Aorta (tissue), 5 donors: ENCODE measurements at places on chromosomes 3 and 15. TPM values are rescaled to one million over a fixed set of nuclear protein-coding genes. Genes with fewer than 3 reads are reported as not detected.

DNA sequence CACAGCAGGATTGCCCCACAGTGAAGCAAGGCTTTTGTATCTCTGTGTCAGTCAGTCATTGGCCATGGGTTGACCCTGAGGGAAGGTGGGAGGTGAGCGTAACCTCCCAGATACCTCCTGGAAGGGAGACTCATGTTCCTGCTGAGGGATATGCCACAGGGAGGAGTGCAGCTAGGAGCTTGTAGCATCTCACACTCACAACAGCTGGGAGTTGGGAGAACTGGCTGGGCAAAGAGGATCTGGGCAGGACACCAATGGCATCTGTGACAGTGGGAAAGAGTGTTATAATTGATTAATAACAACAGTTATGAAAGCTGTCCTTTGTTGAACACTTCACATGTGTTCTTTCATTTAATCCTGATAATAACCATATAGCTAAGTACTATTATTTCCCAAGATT is 171.0 kb downstream of the TLE3 start:
- no peak for DNase-seq
- no peak overlapping the region for H3K4me3 ChIP-seq
- no peak overlapping the region for H3K27ac ChIP-seq
- no peaks in the 10 kb centered on the region for H3K36me3 ChIP-seq
- H3K4me1 ChIP-seq: no peaks in the 10 kb centered on the region

DNA sequence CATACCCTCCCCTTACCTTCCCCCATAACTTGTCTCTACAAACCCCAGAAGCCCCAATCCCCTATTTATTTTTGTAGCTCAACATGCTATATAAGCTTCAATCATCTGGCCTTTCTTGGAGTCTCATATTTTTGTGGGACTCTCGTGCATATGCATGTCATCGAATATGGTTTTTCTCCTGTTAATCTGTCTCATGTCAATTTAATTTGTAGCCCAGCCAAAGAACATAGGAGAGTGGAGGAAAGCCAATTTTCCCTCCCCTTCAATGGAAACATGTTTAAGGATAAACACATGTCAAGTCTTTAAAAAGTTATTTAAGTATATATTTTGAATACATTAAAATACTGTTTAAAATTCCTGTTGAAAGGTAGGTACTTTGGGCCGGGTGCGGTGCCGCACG is 172.2 kb downstream of the GMNC start:
- H3K27ac ChIP-seq: no peak overlapping the region
- H3K4me3 ChIP-seq: no peak overlapping the region
- H3K36me3 ChIP-seq: no peaks in the 10 kb centered on the region
- H3K27me3 ChIP-seq: no peaks in the 10 kb centered on the region
- no peaks in the 10 kb centered on the region for H3K4me1 ChIP-seq

DNA sequence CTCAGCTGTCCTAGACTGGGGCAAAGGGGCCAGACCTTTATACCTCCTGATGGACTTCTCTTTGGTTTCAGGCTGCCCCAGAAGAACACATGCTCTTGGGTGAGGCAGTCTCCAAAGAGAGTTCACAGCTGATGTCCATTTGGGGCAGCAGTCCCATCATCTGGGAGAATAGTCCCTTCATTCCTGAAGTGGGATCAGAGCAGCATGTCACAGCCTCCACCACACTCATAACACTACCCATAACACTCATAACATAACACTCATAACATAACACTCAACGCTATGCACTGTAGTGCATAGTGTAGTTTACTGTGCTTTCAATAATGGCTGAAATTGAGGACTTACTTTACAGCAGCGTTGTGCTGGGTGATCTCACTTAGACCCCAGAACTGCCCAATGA is 36.7 kb upstream of the PLCL2 start:
- H3K27me3 ChIP-seq: no peaks in the 10 kb centered on the region
- no peak overlapping the region for H3K27ac ChIP-seq
- H3K4me3 ChIP-seq: no peak overlapping the region
- no peak for DNase-seq

GRCh38 chr3:62379321-62379798 is 6.0 kb upstream of the FEZF2 start:
- no peak overlapping the region for H3K4me3 ChIP-seq
- DNase-seq: no peak
- no peak overlapping the region for H3K27ac ChIP-seq
- H3K4me1 ChIP-seq: no peaks in the 10 kb centered on the region
- no peaks in the 10 kb centered on the region for H3K27me3 ChIP-seq

DNA sequence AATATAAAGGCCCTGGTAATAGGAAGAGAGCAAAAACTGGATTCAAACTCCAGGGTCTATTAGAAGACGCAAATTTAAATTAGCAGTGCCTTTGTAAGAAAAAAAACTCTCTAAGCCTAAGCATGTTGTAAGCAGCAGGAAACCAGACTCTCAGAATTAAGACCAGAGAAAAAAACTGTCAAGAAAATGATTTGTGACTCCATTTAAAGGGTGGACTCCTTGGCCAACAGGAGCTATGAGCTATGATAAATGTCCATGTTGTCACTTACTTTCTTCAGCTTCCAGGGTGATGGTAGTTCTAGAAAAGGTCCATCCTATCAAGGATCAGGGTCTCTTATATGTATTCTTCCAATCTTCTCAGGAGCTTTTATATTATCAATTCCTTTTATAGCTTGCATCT is 34.9 kb upstream of the CCDC50 start:
- no peaks in the 10 kb centered on the region for H3K36me3 ChIP-seq
- H3K27ac ChIP-seq: no peak overlapping the region
- no peak overlapping the region for H3K4me3 ChIP-seq
- no peak for DNase-seq

DNA sequence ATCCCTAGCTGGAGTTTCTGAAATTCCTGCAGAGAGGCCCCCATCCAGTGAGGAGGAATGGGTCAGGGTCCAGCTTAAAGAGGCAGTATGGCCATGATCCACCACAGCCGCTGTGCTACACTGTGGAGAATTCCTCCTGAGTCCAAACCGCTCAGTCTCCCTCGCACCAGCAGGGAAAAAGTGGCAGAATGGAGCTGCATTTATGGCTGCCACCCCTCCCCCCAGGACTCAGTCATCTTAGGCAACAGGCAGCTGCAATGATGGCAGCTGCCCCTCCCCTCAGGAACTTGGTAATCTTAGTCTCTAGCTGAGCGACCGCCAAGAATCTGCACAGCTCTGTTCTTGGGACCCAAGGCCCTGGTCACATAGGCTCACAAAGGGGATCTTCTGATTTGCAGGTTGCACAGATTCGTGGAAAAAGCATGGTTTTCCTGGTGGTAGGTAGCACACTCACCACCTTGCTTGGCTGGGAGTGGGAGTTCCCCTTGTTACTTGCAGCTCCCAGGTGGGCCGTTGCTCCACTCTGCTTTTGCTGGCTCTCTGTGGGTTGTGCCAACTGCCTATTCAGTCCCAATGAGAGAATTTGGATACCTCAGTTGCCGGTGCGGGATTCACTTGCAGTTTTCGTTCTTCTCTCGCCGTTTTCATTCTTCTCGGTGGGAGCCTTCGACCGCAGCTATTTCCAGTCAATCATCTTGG is 204.1 kb downstream of the STXBP5L start:
- H3K4me1 ChIP-seq: no peaks in the 10 kb centered on the region
- H3K4me3 ChIP-seq: no peak overlapping the region
- DNase-seq: no peak
- no peaks in the 10 kb centered on the region for H3K27me3 ChIP-seq

GRCh38 chr3:129358772-129359371 is 69.6 kb downstream of the EFCAB12 start:
- no peak for DNase-seq
- no peak overlapping the region for H3K4me3 ChIP-seq
- no peak overlapping the region for H3K27ac ChIP-seq
- no peaks in the 10 kb centered on the region for H3K4me1 ChIP-seq
- H3K27me3 ChIP-seq: no peaks in the 10 kb centered on the region
- no peaks in the 10 kb centered on the region for H3K36me3 ChIP-seq

GRCh38 chr3:35537265-35537664 is 102.1 kb upstream of the ARPP21 start:
- no peaks in the 10 kb centered on the region for H3K4me1 ChIP-seq
- no peak overlapping the region for H3K4me3 ChIP-seq
- H3K27ac ChIP-seq: no peak overlapping the region

DNA sequence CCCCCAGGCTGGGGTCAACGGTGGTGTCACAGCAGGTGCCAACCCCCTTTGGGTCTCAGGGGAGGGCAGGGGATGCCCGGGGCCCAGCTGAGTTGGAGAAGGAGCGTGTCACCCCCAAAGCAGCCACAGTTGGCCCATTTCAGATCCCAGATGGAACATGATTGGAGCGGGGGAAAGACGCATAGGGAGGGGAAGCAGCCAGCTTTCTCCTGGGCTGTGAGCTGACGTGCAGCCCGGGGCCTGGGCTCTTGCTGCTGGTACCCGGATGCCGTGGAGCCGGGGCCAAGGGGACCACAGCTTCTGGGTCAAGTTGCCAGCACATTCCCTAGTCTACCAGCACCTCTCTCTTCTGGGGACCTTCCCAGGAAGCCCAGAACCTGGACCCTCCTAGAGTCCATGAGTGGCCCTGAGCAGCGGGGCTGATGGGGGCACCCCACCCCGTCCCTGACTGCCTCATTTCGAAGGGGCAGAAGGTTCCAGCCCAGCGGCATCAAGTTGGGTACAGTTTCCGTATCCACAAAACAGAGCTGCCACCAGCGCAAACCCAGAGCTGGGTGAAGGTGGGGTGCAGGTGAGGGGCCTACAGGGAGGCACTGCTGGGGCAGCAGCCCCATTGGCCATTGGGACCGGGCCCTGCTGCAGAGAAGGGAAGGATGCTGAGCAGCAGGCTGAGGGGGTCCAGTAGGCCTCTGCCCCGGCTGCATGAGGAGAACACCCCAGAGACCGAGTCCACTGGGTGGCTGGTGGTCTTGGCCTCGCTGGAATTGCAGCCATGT is 148.8 kb downstream of the NSMCE3 start:
- no peaks in the 10 kb centered on the region for H3K36me3 ChIP-seq
- no peak overlapping the region for H3K27ac ChIP-seq
- H3K4me3 ChIP-seq: no peak overlapping the region
- no peak for DNase-seq

GRCh38 chr3:65489253-65489652 is 549.5 kb downstream of the MAGI1 start:
- H3K36me3 ChIP-seq: no peaks in the 10 kb centered on the region
- no peak overlapping the region for H3K4me3 ChIP-seq
- no peaks in the 10 kb centered on the region for H3K27me3 ChIP-seq
- DNase-seq: no peak

DNA sequence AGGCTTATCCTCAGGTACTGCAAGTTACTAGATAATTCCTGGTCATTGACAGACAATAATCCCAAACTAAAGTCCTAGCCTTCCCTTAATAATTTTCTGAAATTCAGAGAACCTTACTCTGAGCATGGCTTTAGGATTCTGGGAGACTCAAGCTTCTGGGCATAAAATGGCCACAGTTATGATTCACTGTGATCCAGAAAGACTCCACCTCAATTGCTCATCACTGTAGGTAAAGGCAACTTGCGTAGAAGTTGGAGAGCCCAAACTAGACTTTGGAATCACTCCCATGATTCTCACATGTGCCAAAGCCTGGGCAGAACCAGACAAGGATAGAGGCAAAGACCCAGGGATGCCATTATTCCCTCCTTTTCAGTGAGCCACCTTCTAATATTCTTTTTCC is 195.3 kb downstream of the OSBPL10 start:
- H3K4me3 ChIP-seq: no peak overlapping the region
- H3K27me3 ChIP-seq: no peaks in the 10 kb centered on the region
- no peak for DNase-seq
- H3K36me3 ChIP-seq: no peaks in the 10 kb centered on the region

- H3K36me3 ChIP-seq: no peaks in the 10 kb centered on the region
- no peaks in the 10 kb centered on the region for H3K4me1 ChIP-seq
- H3K27ac ChIP-seq: no peak overlapping the region
- no peak overlapping the region for H3K4me3 ChIP-seq
Measured at GRCh38 chr3:13137941-13138832, 65.0 kb upstream of the IQSEC1 start.

The ACTC1 gene
- 107 TPM for total RNA-seq

The TLR9 gene
- total RNA-seq: 0.42 TPM
